Choroid plexus epithelial cell (primary cell): ENCODE measurements at places on chromosomes 3 and 15.
A peak's percentile ranks its signal among the peaks of the same experiment; 100 is the strongest.

DNA sequence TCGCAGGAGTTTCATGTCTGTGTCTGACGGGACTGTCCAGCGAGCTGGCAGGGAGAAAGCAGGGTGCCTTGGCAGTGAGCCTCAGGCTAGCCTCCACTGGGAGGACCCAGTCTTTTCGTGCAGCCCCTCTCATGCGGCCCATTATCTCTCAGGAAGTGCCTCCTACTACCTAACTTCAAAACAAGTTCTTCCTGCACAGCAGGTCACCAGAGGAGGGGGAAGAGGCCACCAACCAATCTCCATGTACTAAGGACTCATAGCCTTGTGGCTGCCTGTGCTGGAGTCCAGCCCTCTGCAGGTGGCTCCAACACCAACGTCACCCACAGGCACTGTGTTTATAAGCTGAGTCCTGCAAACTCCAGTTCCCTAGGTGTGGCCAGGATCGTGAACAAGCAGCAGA, 4.8 kb downstream of the VIPR1 start:
- no peak for DNase-seq

DNA sequence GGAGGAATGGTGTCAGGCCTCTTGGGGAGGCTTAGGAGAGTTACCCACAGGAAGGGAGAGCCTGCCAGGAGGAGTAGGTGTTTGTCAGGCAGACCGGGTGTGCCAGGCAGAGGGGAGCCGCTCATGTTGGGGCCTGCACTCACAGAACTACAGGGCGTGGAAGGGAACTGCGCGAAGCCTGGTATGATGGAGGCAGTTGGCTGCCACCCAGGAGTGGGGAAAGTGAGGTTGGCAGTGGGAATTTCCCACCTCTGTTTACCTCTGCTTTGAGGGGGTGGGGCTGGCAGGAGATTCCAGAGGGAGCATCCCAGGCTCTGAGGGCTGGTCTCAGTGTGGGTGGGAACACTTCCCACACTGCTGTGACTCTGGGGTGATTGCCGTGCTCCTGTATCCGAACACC, 99.9 kb downstream of the SLCO3A1 start:
- DNase-seq = no peak

- DNase-seq = no peak
Observed at GRCh38 chr3:26425076-26425475, 197.5 kb upstream of the LRRC3B start.

DNA sequence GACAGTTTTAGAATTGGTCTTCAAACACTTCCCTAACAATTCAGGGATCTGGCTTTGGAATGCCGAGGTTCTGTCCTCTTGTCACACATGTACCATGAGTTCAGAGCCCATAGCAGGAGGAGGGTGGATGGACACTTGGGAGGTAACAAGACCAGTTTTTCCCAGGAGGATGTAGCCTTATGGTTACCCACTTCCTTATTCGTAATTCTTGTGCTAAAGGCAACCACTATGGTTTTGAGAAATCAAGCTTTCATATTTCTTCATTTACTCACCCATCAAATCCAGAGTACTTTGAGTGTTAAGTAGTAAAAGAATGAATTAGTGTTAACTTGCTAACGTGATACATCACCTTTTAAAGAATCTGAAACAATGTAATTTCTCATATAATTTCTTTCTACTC, 479.6 kb upstream of the ALCAM start:
- no peak for DNase-seq

- DNase-seq = no peak
Observed at GRCh38 chr3:33433843-33434242, 6.4 kb downstream of the UBP1 start.

GRCh38 chr15:93118904-93119303, 29.9 kb upstream of the RGMA start:
- no peak for DNase-seq

GRCh38 chr3:30904996-30905395, 10.5 kb upstream of the GADL1 start:
- no peak for DNase-seq

DNA sequence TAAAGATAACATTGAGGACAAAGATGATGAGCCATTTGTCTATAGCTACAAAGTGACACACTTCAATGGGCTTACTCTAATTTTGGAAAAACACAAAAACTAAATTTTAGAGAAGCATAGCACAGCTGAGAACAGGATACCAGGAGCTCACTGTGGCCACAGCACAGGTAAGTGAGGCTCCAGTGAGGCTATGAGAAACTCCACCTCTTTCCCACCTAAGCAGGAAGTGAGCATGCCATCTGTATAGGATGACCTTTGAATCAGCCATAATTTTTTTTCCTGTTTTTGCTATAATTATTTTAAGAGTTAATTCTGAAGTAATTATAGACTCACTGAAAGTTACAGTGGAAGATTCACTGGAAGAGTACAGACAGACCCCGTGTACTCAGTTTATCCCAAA, 82.1 kb upstream of the DCLK3 start:
- DNase-seq = no peak

DNA sequence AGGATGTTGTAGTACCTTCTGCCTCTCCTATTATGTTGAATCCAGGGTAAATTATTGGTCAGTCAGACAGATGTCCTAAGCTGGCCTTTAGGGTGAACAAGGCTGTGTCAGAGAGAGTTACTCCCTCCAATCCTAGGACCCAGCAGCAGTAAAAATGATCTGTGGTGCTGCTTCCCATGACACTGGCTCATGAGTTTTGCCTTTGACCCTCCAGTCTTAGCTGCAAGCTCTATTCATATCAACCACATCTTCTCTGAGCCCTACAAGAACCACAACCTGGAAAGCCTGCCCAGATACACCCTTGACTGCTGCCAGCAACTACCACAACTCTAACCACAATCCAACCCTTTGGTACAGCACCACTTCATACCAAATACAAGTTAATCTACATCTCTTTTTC, 27.2 kb upstream of the PHLDB2 start:
- DNase-seq = no peak

GRCh38 chr3:31167666-31168065, 273.2 kb upstream of the GADL1 start:
- DNase-seq = peak; percentile 82

GRCh38 chr3:153165261-153165681, 3.2 kb downstream of the RAP2B start:
- peak; percentile 64 for DNase-seq

DNA sequence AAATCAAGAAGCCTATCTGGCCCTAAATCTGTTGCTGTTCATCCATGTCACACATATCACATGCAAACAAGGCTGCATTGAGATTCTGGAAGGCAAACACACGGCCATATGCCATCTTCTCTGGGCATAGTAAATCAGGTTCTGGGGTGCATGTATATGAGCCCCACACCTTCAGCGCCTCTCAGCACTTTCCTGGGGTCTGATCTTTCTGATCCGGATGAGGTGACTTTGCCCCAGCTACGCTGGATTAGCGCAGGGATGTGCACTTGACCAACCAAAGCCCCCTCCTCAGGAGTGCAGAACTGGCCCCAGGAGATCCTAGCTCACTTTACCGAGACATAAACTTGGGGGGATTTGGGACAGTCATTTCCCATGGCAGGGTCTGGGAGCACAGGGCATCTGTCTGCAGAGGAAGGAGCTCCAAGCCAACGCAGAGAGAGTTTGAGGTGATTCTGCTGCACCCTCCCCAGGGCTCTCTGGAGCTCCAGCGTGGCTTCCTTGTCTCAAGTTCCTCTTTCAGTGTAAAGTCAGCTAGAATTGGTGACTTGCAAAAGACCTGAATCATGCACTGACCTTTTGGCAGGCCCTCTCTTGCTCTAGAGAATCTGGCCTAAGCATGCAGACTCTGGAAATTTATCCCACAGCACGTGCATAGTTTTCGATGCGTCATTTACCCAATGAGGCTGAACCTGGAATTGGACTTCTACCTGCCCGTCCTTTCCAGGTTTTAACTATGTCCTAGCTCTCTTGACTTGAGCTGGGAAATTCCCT, 63.5 kb upstream of the KLF13 start:
- peak; percentile 67 for DNase-seq

- DNase-seq = no peak
Observed at GRCh38 chr3:127595303-127595702, 2.9 kb upstream of the MCM2 start.

DNA sequence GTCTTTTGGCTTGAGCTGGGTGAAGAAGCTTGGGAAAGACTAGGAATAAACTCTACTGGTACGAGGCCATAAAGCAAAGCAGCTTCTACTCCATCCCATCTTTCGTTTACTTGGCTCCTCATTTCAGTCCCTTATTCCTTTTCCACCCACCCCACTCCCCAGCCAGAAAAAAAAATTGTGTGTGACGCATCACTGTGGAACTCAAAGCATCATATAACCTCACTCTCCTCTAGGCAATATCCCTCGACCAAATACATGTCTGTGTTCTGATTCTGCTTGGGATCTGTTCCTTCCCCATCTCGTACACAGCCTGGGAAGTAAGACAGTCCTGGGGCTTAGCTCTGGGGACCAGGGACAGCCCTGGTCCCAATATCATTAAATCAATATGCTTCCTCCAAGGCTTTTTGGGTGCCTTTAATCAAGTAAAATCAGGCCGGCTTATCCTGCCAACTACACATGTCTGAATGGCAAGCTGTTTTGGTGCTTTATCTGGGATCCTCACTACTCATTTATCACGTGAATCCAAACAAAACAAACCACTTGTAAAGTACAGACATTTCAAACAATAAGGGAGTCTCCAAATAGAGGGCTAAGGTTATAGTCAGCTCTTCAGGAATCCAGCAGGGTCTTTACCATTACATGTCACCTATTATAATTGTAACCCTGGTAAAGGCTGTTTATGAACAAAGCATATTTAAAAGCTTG, 74.9 kb upstream of the ZBED2 start:
- peak; percentile 51 for DNase-seq

GRCh38 chr3:168061332-168061996, 34.3 kb downstream of the GOLIM4 start:
- DNase-seq = no peak

DNA sequence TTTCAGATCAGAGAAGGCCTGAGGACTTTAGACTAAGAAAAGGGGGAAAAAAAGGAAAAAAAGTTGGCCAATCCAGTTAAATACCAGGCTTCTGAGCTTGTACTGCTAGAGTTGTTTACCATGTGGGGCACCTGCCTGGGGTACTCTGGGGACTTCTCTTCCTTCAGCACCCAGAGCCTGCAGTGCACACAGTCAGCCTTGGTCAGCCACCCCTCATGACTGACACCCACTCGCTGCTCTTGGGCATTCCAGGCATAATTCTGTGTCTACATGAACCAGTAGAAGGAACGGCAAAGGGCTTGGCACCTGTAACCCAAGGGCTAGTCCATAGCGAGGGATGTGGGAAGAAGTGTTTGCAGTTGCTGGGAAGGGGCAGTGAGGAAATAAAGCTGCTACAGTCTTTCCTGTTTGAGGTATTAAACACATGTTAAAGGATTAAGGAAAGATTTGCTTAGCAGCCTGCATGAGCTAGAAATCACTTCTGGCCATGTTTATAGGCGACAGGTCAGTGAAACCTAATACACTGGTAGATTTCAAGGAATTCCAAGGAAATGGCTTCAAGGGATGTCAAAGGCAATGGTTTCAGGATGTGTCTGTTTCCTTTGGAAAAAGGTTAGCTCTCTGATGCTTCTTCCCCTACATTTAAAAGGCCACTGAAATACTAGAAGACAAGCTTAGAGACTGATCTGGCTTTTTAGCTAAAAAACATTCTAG, 232.5 kb downstream of the CHST2 start:
- no peak for DNase-seq

- no peak for DNase-seq
Observed at GRCh38 chr3:156488767-156489166, 66.2 kb downstream of the SSR3 start.
